ENCODE measurements at places on chromosomes 3 and 15. TPM values are rescaled to one million over a fixed set of nuclear protein-coding genes. Genes with fewer than 3 reads are reported as not detected.

Gene IL5RA
- total RNA-seq: 1.3 TPM

Gene BHLHE40
- 5.6 TPM for total RNA-seq

Gene PODXL2
- total RNA-seq: 206 TPM

Gene EHD4
- 1.9 TPM for total RNA-seq

Gene LYZL4
- not detected for total RNA-seq

Gene ADGRG7
- total RNA-seq: not detected

Gene CCNB2
- 9.7 TPM for total RNA-seq

Gene PRTG
- 7.2 TPM for total RNA-seq

Gene PARP15
- total RNA-seq: under 0.01 TPM

Gene IL17RB
- total RNA-seq: 2.2 TPM

Gene COL7A1
- 4.1 TPM for total RNA-seq

Gene SCAANT1
- not detected for total RNA-seq

Gene NKIRAS1
- total RNA-seq: 31.6 TPM

Gene KCNMB2
- total RNA-seq: 11.9 TPM

Gene CPEB1
- total RNA-seq: 4.7 TPM

Gene KLHL24
- total RNA-seq: 203 TPM

Gene C2CD4B
- 1.6 TPM for total RNA-seq

Gene NAALADL2
- 15.7 TPM for total RNA-seq

Gene EEF1AKMT4
- 0.63 TPM for total RNA-seq

Gene RBM15B
- total RNA-seq: 34.1 TPM

Gene ECE2
- 6.9 TPM for total RNA-seq

Gene STRIT1
- not detected for total RNA-seq

Gene NUDT16
- total RNA-seq: 16.3 TPM

Gene SI
- total RNA-seq: not detected

Gene FBXW12
- total RNA-seq: 2.8 TPM

Gene CHL1
- 1,059 TPM for total RNA-seq

Gene ANKRD34C
- total RNA-seq: not detected

Gene A4GNT
- total RNA-seq: not detected

Gene TMIE
- total RNA-seq: 4.1 TPM

Gene FANCD2OS
- not detected for total RNA-seq

Gene DAZL
- not detected for total RNA-seq

Gene QTRT2
- 18.2 TPM for total RNA-seq

Gene CCR4
- total RNA-seq: not detected

Gene ZNF620
- 16.3 TPM for total RNA-seq

Gene C3orf22
- total RNA-seq: not detected

Gene QARS1
- 170 TPM for total RNA-seq

Gene CHRM5
- 0.63 TPM for total RNA-seq

Gene AVEN
- 17.2 TPM for total RNA-seq

Gene BCHE
- 14.1 TPM for total RNA-seq

Gene FES
- 3.1 TPM for total RNA-seq

Gene PLA2G4E
- not detected for total RNA-seq

Gene CAMK1
- total RNA-seq: 38.5 TPM

Gene CDHR4
- not detected for total RNA-seq

Gene CPLX3
- total RNA-seq: 1.6 TPM

Gene RAD54L2
- total RNA-seq: 48.2 TPM

Gene PLCL2
- total RNA-seq: 95.8 TPM

Measured in parietal lobe (tissue), 2 donors.